ENCODE measurements at places on chromosomes 2 and 18.

- DNase-seq: no peak
These were observed 639.9 kb downstream of the DCC start for GRCh38 chr18:52979892-52980291.

- no peak for DNase-seq
These were observed 37.7 kb downstream of the COBLL1 start for GRCh38 chr2:164803776-164804466.

- DNase-seq: no peak
These were observed 6.0 kb downstream of the SLC39A10 start for GRCh38 chr2:195663007-195663406.

GRCh38 chr2:106127776-106128268 is 66.3 kb downstream of the UXS1 start:
- no peak for DNase-seq

DNA sequence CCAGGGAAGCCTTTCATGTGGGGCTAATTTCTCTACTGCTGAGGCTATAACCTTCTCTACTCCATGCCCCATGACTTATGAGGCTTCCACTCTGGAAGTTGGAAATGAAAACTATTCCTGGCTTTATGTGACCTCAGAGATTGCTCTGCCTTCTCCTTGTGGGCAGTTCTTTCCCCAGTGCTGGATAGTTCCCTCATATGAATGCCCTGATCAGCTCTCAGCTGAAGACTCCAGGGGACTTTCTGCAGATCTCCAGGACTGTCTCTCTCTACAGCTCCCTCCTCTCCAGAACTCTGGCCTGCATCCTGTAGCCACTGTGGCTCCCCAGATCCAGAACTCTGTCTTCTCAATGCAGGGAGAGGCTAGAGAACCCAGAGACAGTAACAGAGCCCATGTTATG is 235.1 kb downstream of the SEPTIN10 start:
- DNase-seq: no peak

DNA sequence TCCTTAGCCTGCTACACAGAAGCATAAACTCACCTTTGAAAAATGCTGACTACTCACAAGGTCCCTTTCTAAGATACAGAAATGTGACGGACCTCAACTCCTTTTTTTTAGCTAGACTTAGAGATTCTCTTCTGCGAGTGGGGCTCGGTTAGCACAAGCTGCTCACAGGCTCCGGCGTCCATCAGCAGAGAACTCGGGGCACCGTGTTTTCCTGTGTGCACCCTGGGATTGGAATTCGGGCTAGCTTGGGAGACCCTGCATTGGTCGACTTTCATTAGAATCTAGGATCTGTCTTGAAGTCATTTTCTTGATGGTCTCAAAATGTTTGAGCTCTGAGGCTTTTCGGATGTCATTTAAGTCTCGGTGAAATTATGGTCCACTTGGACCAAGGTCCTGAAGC is 191.2 kb downstream of the GBX2 start:
- no peak for DNase-seq

DNA sequence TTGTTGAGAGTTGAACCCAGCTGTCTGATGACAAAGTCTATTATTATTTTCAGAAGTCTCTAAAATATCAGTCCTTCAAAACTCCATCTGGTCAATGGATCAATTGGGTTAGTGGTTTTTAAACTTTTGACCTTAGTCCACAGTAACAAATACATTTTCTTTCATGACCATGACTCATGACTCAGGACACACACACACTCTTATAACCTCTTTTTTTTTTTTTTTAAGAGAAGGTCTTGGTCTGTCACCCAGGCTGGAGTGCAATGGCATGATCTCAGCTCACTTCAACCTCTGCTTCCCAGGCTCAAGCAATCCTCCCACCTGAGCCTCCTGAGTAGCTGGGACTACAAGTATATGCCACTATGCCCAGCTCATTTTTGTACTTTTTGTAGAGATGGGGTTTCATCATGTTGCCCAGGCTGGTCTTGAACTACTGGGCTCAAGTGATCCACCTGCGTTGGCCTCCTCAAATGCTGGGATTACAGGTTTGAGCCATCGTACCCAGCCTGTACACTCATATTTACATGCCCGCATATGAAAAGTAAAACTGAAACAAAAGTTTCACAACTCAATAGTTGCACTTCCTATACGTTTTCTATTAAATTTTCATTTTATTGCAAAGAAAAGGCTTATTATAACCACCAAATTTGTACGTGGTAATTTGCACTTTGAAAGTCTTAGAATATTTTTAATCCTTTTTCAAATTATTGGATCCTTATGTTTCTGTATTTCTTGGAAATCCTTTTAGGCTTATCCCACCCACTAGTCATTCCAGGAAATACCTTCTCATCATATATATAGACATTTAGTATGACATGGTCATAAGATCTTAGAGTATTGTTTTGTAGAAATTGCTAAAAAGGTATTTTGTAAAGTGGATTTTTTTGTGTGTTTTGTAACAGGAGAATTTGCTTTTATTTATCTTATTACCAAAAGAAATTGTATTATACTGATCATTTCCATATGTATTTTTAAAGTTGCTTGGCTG is 199.0 kb downstream of the LPIN1 start:
- DNase-seq: no peak

GRCh38 chr2:112794841-112795240 is 10.5 kb upstream of the IL1A start:
- no peak for DNase-seq

- DNase-seq: no peak
These were observed 107.8 kb upstream of the REV1 start for GRCh38 chr2:99597616-99598015.

DNA sequence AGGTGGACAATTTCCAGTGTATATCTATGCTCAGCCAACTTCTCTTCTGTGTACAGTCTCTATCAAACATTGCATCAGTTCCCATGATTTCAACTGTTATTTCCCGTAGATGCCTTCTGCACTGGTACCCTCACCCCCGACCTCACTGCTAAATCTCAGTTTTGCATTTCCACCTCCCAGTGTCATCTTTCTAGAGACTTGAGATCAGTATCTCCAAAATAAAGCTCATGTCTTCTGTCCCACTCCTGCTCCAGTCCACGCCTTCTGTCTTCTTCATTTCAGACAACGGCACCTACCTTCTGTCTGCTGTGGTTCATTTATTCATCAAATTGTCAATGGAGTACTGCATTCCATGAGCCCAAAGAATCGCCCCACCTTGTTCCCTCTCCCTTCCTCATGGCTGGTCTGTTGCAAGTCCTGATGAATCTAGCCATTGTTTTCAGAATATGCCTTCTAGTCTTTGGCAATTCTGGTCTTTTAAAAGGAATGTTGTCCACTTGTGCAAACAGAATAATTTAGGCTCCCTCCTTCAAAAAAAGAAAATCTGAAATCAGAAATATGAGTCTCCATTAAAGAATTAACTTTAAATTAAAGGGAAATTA is 23.3 kb upstream of the NPAS2 start:
- no peak for DNase-seq

DNA sequence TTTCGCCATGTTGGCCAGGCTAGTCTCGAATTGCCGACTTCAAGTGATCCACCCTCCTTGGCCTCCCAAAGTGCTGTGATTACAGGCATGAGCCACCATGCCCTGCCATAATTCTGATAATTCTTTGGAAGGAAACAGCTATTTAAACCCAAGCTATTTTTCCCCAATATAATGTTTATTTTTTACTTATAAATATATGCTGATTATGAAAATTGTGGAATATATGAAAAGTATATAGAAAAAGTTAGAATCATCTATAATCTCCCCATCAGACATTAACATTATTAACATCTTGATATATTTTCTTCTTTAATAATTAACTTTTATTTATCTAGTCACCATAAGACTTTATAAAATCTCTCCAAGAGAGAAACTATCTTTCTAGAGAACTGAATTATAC is 41.2 kb downstream of the HADHB start:
- DNase-seq: no peak

DNA sequence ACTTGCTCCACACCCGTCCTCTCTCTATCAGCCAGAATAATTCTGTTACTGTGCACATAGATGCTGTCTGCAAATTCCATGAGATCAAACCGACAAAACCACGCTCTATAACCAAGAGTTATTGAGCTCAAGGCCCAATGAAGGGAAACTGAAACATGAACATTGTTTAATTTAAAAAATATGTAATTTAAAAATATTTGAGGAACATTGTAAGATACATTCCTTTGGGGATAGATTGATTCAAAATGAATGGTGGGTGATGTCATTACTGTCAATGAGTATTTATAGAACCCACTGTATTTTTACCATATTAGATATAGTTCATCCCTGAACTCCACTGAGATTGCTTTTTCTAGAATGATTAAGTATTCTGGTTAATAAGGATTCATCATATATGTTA is 50.4 kb downstream of the NCKAP5 start:
- DNase-seq: no peak

- DNase-seq: no peak
These were observed 199.3 kb upstream of the GALNT5 start for GRCh38 chr2:157058161-157058560.

- DNase-seq: no peak
These were observed 40.5 kb downstream of the RDH14 start for GRCh38 chr2:18519914-18520450.

DNA sequence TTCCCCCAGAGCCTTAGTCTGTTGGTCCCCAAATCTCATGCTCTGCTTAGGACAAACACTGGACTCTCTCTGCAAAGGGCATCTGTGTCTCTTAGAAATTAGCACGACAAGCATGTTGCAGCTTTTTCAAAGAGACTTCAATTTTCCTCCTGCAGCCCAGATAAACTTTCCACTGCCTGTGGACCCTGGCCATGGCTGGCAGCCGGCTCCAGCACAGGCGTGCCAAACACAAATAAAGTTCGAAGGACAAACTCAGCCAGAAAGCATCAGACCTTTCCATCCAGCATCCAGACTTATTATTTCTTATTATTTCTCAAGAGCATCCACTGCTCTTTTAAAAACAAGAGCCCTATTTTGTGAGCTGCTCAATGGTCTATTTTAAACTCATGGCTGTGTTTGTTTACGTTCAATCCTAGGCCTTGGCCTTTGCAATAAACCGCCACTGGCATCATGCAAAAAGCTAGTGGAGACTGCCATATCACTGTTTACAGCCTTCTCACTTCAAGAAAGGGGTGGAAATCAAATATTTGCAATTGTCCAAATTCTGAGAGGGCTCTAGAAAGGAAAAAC is 300.8 kb downstream of the BCL11A start:
- DNase-seq: no peak
